ELR (cell line): ENCODE measurements at places on chromosomes 13 and 19.

DNA sequence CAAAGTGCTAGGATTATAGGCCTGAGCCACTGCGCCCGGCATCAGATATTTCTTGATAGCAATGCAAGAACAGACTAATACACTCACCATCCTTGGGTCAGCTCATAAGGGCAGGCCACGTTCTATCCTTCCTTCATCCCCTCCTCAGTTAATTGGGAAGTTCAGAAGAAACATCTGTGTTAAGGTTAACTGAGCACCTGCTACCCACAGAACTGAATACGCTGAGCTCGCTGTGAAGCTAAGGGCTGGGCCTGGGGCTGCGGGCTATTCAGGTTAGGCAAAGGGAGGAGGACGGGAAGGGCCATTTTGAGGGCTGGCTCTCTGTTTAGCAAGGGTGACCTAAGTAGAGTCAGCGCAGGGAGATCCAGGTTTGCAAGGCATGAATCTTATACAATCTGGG is 43.0 kb upstream of the UQCRFS1 start:
- DNase-seq, result no peak

DNA sequence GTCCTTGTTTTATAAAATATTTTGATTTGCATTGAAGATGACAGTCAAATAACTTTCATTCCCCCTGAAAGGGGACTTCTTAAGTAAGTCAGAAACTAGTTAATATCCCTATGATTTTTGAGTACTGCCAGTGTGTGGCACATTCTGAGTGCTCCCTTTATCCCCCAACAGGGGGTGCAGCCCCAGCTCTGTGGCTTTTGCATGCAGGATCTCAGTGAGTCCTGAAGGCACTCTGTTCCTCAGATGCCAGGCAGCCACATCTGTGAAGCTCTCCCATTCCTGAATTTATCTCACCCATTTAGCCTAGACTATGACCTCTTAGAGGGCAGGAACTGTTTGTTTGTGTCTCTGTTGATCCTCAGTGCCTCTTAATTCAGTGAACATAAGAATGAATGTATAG is 123.1 kb downstream of the CDK8 start:
- DNase-seq, result peak; percentile 54

- DNase-seq, result no peak
Observed at GRCh38 chr19:21046489-21046888, 26.0 kb downstream of the ZNF430 start.

GRCh38 chr19:39130337-39131254 is 5.0 kb downstream of the PAK4 start:
- no peak for DNase-seq

- DNase-seq, result peak; percentile 13
Observed at GRCh38 chr13:41611385-41611784, 154.0 kb downstream of the RGCC start.

DNA sequence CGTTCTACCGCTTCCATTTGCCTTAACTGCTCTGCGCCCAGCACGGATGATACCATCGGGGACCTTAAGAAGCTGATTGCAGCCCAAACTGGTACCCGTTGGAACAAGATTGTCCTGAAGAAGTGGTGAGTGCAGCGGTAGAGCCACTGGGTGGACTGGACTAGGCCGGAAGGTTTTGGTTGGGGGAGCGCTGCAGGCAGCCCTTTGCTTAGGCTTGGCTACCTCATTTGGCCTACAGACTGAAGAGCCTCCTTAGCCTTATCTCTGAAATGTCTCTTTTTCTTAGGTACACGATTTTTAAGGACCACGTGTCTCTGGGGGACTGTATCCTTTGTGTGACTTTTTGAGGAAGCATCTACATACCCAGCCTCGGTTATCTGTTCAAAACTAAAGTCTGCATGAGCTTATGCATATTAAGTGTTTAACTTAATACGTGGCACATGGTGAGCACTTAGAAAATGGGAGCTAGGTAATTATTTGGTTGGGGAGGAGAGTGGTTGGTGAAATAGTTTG is 889 bp downstream of the UBL5 start:
- no peak for DNase-seq

GRCh38 chr19:36489920-36490415 is 607 bp upstream of the ZNF566 start:
- peak; percentile 94 for DNase-seq

DNA sequence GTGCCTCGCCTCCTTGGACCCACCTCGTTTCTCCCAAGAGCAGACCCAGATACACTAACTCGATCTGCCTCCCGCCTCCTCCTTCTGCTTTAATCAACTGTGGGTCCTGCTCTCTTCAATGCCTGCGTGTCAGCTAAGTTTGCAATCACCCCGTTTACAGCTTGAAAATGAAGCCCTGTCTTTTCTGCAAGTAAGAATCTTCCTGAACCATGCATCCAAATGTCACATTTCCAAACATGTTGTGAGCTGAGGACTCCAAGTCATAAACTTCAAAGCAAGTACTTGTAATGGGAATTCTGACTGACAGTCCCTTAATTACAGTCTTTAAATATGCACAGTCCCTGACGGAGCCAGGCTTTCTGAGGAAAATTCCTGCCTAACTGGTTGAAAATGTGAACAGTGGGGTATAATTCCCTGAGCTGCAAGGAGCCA is 154.9 kb upstream of the UQCRFS1 start:
- no peak for DNase-seq

GRCh38 chr13:77878190-77878589 is 40.4 kb downstream of the EDNRB start:
- peak; percentile 36 for DNase-seq

- peak; percentile 45 for DNase-seq
Observed at GRCh38 chr19:4557971-4558941, 1.2 kb downstream of the SEMA6B start.

DNA sequence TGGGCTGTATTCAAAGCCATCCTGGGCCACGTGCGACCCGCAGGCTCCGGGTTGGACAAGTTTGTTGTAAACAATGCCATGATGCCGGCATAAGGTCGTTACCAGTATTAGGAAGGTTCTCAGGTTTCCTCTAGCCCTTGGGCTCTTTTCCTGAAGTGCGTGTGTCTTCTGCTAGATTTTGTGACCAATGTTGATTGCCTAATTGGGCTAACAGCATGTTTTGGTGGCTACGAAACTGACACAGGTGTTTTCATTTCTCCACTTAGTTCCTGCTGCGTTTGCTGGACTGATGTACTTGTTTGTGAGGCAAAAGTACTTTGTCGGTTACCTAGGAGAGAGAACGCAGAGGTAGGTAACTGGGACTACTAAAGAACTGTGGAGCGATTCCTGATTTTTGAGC is 20.3 kb downstream of the ALOX5AP start:
- no peak for DNase-seq

DNA sequence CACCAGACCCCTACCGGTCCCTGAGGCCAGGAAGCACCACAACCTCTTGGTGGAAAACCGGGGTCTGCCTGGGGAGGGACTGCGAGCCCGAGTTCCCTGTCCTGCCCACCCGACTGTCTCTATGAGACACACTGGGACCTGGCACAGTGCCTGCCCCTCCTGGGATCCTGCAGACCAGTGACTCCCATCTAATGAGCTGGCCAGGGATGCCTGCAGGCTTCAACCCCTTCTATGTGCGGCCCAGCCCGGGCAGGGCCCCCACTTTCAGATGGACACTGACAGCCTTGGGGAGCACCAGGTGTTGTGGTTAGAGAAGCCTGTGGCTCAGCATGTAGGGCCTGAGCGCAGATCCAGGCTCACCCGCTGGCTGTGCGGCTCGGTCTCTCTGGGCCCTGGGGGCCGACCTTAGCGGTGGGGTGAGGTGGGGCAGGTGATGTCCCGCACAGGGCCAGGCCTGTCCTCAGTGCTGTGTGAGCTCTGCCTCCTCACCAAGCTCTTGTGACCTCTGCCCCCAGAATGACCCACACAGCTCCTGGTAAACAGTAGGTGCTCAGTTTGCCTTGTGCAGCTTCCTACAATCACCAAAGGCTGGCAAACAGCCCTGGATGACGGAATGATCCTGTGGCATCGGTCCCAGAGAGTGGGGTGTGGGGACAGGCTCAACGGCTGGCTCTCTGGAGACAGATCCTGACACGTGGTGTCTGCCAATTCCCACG is 17.9 kb upstream of the CACTIN start:
- DNase-seq, result peak; percentile 37

DNA sequence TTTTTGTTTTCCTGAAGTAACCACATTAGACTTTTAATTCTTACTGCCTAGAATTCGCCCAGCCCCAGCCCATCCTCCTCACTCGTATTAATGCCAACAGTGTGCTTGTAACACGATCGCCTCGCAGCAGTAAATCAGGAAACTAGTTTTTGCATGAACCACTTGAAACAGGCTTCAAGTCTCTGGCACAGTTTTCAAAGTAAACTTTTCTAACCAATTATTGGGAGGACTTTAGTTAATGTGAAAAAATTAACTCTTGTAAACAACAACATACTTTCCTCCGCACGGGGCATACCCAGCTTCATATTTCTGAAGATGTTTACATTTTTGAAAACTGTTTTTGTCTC is 39.2 kb downstream of the TNFRSF19 start:
- peak; percentile 55 for DNase-seq

DNA sequence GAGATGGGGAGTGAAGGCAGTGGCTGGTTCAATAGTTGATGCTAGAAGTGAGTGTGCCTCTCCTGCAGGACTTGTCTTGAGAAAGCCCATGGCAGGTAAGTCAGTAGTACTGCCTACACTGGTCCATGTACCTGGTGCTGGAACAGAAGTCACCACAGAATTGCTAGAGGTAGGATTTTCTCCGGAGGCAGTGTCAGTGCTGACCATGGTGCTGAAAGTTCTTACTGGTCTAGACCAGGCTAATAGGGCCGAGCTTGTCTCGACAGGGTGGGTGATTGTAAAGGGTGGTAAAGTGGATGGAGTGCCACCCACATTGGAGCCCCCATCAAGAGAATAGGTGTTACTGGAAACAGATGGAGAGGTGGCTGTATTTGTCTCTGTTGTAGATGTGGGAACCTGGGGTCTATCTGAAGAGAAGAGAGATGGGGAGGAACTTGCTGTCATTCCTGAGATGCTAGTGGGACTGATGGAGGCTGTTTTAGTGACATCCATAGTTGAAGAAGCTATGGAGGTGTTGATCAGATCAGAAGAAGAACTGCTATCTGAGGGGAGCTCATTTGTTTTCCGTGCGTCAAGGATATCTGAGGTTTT is 36.6 kb downstream of the MUC16 start:
- DNase-seq, result peak; percentile 1

DNA sequence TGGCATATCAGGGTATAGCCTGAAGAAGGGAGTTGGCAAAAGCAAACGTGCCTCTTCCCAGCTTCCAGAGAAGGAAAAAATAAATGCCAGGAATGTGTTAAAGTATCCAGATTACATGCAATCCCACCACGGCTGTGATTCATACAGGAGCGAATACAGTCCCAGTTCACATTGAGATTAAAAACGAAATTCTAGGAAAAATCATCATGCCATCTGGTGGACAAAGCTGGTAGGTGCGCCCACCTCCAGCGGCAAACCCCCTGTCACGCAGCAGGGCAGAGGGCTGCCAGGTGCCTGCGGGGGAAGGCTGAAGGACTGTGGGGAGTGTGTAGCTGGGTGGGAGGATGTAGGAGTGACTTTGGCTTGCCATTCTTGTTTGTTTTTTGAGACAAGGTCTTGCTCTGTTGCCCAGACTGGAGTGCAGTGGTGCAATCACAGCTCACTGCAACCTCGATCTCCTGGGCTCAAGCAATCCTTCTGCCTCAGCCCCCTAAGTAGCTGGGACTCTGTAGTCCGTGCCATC is 6.4 kb upstream of the DMWD start:
- DNase-seq, result peak; percentile 84

DNA sequence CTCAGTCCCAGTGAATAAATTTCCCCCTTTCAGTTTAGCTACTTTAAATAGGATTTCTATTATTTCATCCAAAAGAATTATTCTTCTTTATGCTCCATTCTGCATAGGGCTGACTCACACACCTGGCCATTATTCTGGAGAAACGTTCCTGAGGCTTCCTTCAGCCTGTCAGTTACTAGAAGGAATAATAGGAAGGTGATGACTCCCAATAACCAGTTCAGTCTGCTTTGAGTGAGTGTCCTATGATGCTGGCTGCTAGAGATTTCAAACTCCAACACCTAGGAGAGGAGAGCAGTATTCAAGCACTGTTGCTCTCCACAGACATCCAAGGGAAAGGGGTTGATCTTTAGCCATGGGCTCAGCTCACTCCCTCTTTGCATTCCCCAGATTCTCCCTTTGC is 117.8 kb downstream of the KCTD12 start:
- DNase-seq, result no peak

DNA sequence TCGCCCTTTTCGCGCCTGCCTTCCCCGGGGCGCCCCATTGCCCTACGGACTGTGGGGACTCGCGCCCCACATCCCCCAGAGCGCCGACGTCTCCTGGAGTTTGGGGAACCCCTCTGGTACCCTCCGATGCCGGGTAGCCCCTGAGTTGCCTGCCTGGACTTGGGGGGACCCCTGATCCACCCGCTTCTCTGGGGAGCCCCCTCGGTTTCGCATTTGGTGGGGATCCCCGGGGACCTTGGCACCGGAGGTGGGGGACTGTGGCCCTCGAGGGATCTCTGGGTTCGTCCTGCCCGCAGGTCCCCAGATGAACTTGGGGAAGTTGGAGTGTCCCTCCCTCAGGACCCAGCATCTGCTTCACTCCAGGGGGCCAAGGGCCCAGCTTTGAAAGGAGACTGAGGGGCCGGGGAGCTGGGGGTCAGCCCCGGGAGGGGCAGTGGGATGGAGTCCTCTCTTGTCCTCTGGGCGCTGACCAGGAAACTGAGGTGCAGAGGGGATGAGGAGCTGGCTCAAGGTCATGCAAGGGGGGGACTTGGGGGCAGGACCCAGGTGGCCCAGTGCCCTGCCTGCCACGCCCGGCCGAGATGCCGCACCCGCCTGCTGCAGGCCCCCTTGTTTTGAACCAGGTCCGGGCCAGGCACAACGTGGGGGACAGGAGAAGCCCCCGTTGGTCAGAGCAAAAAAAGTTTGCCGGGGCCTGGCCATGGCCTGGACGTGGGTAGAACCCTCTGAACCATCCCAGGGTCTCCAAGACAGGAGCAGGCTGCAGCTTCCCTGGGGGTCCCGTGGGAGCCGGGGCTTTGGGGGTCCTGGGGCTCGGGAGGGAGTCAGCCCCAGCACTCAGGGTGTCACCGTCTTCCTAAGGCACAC is 1.0 kb downstream of the EFNA2 start:
- DNase-seq, result no peak

DNA sequence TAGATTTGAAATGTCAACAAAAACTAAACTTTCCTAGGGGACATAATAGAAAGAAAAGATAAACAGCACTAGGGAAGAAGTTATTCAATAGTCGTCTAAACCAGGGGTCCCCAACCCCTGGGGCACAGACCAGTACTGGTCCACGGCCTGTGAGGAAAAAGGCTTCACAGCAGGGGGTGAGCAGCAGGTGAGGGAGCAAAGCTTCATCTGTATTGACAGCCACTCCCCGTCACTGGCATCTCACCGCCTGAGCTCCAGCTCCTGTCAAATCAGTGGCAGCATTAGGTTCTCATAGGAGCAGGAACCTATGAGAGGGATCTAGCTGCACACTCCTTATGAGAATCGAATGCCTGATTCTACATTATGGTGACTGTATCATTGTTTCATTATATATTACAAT is 382.7 kb downstream of the MYO16 start:
- DNase-seq, result no peak
